ENCODE measurements at places on chromosomes 16 and 17.

- DNase-seq, result peak; percentile 64
Observed at GRCh38 chr17:7716901-7717755, at the start of gene DNAH2. Gene DNAH2, plus strand, starts transcription at chr17:7717744. Its CDS starts 1,991 bp downstream, at chr17:7719735.

DNA sequence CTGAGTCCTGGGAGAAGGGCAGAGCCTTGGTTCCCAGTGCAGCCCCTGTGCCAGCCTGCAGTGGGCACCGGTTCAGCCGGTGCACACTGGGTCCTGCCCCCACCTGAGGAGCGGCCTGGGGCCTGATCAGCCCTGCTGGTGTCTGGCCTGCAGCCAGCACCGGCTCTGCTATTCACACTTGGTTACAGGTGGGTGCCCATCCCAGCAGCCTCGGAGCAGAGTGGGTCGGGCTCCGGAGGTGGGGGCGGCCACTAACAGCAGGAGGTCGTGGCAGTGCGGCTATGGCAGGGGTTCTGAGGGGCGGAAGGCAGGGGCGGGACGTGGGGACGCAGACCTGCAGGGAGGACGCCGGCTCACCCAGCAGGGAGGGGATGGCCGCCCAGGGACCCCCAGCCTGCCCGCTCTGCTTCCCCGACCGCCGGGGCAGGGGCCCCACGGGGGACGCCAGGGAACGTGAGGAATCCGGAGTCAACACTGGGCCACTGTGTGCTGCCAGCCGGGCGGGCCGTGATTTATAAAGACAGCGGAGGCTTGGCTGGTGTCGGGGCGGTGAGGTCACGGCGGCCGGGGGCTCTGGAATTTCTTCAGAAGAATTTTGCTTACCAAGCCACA, 20.3 kb downstream of the METRNL start:
- DNase-seq, result peak; percentile 57

DNA sequence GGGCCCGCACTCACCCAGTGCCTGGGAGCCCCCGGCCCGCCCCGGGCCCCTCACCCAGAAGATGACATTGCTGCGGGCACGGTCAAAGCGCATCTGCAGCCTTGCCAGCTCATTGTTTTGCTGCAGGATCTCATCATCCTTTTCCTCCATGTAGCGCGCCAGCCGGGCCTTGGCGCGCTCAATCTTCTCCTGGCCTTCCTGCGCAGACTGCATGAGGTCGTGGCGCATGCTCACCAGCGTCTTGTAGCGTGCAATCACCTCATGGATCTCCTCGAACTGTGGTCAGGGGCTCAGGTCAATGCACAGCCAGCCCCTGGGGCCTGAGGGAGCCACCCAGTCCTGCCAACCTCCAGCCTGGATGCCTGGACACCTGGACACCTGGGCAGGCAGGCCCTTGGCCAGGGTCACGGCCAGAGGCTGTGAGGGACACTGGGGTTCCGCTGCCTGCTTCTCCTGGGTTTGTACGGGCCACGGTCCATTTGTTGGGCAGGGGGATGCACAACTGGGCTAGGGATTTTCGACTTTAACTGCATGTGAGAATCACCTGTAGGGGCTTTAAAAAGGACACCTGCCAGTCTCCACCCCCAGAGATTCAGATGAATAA, 9.2 kb downstream of the CCDC42 start:
- no peak for DNase-seq

DNA sequence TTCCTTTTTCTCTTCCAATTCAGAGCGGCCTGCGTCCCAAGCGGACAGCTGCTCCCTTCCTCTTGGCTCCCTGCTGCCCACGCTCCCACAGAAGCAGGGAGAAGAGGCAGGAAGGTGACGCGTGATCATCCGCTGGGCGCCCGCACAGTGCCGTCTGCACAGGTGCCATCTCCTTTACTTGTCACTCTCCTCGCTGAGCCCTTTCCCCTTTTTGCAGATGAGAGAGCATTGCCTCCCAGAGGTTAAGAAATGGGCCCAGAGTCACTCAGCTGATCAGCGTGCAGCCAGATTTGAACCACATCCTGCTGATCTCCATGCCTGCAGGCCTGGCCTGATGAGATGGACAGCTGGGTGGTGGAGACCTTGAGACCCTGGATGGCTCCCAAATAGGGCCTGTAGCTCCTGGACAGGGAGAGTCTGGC, 299.8 kb downstream of the SEC14L1 start:
- no peak for DNase-seq

- DNase-seq, result no peak
Observed at GRCh38 chr16:6576606-6577005, 756.0 kb upstream of the RBFOX1 start.

- no peak for DNase-seq
Observed at GRCh38 chr17:46765453-46765852, 53.0 kb downstream of the WNT3 start.

GRCh38 chr16:73037331-73037745, 10.6 kb downstream of the ZFHX3 start:
- no peak for DNase-seq

GRCh38 chr17:71477356-71477755, 643.5 kb upstream of the SOX9 start:
- no peak for DNase-seq

DNA sequence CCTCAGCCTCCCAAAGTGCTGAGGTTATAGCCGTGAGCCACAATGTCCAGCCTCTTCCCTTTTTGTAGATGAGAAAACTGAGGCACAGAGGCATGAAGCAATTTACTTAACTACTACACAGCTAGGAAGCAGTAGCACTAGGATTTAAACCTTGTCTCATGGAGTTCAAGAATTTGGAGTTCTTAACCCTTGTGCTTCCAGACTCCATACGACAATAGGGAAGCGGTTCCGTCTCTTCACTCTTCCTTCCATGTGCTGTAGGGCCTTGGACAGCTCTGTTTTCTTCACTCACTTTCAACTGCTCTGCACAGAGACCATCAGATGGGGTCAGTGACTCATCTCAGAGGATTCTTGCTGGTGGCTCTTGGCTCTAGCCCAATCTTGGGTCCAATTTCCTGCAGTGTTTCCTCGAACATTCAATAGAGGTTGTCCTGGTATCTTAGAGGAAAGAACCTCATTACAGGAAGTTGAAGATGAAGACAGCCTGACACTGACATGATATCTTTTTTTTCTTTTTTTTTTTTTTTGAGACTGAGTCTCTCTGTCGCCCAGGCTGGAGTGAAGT, 19.3 kb downstream of the ITGAL start:
- DNase-seq, result peak; percentile 79

DNA sequence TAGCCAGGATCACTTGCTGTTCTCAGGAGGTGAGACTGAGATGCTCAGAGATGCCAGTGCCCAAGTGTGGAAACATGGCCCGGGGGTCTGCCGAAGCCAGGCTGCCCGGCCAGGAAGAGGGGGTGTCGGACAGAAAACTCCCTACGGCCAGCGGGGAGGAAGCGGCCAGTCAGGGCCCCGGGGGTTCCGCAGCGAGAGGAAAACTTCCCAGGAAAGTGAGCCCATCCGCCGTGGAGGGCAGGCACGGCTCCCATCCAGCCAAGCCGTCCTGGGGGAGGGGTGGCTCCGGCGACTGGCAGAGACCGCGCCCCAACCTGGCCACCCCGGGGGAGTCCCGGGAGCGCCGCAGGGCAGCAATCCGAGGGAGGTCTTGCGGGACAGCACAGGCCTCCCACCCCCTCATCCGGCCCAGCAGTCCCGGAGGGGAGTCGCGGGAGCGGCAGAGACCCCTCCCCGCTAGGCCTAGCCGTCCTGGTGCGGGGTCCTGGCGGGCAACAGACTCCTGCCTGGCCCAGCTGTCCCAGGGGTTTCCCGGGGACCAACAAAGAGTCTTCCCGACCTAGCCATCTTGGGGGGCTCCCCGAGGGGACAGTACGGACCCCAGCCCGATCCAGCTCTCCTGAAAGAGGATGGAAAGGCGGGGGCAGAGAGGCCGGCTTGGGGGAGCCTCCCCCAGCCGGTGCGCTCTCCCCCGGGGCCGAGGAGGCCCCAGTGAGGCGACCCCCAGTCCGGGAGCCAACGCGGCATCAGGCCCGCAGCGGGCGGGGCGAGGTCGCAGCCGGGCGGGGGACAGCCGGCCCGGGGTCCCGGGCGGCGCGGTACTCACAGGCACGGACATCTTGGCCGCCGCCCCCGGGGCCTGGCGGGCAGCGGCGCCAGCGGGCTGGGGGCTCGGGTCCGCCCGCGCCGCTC, 13.8 kb upstream of the BCAR1 start:
- DNase-seq, result no peak

- no peak for DNase-seq
Observed at GRCh38 chr17:37121616-37122015, 172.9 kb downstream of the AATF start.

GRCh38 chr17:44677136-44677535, 12.4 kb downstream of the CCDC43 start:
- no peak for DNase-seq

GRCh38 chr17:17693253-17694168, 12.3 kb downstream of the RAI1 start:
- DNase-seq, result peak; percentile 33

DNA sequence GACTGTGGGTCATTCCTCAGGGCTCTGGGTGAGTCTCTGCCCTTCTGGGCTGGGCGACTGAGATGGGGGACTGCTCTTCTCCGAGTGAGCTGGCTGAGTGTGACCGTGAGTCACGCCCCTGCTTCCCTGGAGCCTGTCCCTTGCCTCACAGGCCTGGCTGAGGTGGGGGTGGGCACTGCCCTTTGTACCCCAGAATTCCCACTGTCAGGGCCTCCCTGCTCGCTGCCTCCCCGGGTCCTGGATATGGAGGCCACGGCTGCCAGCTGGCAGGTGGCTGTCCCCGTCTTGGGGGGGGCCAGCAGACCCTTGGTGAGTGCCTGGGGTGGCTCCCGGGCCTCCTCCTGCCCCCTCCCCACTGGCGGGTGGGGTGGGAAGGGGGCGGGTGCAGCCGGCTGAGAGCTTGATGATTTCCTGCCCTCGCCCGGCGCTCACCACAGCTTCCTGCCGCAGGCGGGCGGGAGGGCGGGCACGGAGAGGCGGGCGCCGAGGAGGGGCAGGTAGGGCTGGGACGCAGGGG, at the start of gene LAT:
Gene LAT (plus strand): TSS at position 434 of the 517 bp plus-strand sequence. CDS start 366 bp downstream, outside the sequence.
- DNase-seq, result no peak

DNA sequence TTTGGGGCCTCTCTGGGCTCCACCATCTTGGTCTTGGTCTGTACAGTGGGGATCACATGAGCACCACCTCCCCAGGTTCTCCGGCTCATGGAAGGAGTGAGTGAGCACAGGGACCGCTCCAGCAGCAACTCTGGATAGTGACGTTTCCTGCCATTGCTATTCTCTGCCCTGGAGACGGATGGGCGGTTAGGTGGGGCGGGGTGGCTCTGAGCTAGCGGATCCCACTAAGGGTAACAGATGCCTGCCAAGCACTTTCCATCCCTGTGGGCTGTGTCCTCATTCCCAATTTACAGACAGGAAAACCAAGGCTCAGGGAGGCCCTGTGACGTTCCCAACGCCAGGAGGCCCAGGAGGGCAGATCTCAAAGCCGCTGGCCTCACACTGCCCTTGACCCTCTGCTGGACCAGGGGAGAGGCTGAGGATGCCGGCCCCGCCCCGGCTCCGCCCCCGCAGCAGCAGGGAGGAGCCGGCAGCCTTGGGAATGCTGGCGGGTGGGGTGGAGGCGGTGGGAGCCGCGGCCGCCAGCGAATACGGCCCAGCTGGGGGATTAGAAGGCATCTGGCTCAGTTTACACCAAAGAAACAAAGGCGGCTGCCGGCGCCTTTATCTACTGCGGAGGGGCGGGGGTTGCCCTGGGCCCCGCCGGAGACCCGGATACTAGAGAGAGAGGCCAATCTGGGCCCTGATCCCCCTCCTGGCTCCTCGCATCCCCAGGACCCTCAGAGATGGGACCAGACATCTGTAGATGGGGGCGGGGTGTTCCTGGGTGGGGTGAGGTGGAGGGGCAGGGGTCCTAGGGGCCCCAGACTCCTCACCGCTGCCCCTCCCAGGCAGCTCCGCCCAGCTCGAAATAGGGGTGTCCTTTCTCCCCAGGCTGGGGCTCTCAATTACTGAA, 122.3 kb upstream of the CIBAR2 start:
- DNase-seq, result no peak

- DNase-seq, result no peak
Observed at GRCh38 chr17:61794792-61795191, 68.5 kb downstream of the BRIP1 start.

- no peak for DNase-seq
Observed at GRCh38 chr17:63041722-63042121, 75.7 kb downstream of the TANC2 start.

DNA sequence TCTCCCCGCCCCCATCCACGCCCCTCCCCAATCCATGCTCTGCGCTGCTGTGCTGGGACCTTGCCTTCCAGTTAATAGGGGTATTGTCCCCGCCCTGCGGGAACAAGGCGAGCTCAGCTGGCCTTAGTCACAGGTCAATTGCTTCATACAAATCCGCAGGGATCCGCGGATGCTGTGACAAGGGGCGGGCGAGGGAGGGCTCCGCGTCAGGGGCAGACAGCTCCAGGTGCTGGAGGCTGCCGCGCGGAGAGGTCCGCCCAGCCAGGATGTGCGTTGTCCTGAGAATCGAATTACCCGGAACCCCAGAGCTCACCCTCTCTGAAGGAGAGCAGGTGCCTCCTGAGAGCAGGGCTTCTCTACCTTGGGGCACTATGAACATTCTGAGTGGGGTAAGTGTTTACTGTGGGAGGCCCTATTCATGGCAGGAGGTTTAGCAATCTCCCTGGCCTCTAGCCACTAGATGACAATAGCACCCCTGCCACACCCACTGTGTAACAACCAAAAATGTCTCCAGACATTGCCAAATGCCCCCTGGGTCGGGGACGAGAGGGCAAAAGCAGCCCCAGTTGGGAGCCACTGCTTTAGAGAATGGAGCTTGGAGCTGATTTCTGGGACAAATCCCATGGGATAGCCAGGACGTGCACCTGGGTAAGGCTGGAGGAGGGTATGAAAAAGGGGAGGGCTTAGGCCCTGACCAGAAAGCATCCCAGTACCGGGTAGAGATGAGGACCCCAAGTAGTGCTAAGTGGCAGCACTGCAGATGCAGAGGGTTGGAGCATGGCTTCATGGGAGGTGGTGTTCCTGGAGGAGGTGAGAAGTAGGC, 138.2 kb downstream of the CYLD start:
- no peak for DNase-seq
